ENCODE measurements at places on chromosomes 2 and 18.

- DNase-seq, result no peak
Observed at GRCh38 chr2:8307606-8308180, 374.2 kb upstream of the ID2 start.

- DNase-seq, result no peak
Observed at GRCh38 chr2:137411585-137411984, 552.7 kb upstream of the HNMT start.

DNA sequence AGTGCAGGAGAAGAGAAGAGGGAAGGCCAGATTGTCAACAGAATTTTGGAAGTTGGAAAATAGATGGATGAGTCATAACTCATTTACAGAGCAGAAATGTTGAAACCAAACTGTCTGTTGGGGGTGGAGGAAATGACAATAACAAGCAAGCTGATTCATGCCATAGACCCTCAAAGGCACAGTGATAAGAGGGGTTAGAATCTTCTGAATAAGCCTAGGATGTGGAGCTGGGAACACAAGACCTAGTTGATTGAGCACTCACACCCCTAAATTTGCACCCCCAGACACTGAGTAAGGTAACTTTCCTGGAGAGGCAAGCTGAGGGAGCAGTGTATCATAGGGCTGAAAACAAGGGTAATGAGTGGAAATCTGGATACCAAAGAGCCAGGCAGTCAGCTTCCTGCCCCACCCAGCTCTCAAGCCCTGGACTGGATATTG lies 141.4 kb downstream of the SCG2 start:
- DNase-seq, result no peak

GRCh38 chr2:106831241-106831640 lies 54.7 kb downstream of the ST6GAL2 start:
- no peak for DNase-seq

GRCh38 chr2:75557474-75558133 lies 3.1 kb downstream of the EVA1A start:
- no peak for DNase-seq

GRCh38 chr2:45918463-45919159 lies 267.1 kb downstream of the PRKCE start:
- DNase-seq, result no peak

GRCh38 chr18:44533071-44533470 lies 147.6 kb upstream of the SETBP1 start:
- no peak for DNase-seq

GRCh38 chr2:218179782-218180181 lies 13.0 kb upstream of the CXCR1 start:
- DNase-seq, result no peak

All from NCI-H2171 (cell line).